ENCODE measurements at places on chromosomes 5 and 9. TPM values are rescaled to one million over a fixed set of nuclear protein-coding genes. Genes with fewer than 3 reads are reported as not detected.

DNA sequence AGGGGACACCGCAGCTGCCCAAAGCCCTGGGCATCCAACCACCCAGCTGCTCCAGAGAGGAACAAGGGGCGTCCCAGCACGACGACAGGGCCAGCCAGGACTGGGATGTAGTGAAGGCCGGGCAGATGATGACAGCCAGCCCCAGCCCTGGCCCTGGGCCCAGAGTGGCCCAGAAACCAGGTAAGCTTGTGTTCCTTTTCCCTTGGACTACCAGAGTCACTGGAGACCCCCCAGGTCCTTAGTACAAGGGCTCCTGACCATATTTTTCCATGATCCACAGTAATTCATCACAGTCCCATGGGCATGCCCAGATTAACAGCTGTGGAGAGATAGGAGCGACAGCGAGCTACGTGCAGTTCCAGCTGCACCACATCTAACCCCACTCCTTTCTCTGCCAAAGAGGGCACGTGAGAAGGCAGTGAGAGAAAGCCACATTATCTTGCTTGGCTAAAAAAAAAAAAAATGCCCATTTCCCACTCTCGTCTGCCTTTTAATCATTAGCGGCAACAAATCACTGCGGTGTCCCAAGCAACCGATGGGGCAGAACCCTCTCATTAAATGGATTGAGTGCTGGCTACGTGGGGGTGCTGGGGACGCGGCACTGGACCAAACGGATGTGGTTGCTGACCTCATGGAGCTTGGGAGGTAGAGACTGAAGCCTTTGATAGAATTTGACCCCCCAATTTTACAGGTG is 21.7 kb upstream of the SYNPO start:
- no peak for DNase-seq

WNK2 gene
- not detected for total RNA-seq

GRCh38 chr9:2047916-2048315 is 32.8 kb downstream of the SMARCA2 start:
- no peak for DNase-seq

GRCh38 chr5:125657936-125658335 is 765.3 kb upstream of the GRAMD2B start:
- DNase-seq: no peak

GRCh38 chr9:80843028-80843427 is 846.3 kb downstream of the TLE1 start:
- no peak for DNase-seq

ACOT12 gene
- not detected for total RNA-seq

N4BP3 gene
- total RNA-seq: 9.8 TPM

GRCh38 chr9:116673375-116673774 is 13.7 kb upstream of the TRIM32 start:
- DNase-seq: no peak

DNA sequence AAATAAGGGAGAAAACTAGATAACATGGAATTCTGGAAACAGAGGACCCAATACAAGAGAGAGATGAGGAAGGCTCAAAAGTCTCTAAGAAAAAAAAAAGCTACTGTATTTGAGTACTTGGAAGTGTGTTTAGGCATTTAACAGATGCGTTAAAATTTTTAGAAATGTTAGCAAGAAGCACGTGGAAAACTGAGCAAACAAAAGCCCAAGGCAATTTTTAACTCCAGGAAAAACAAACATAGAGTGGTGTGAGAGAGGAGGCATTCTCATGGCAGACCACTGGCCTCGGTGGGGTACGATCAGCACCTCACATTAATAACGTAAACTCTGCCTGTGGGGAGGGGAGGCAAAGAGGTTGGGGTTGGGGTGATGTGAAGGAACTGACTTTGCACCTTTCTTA is 321.4 kb downstream of the GADD45G start:
- no peak for DNase-seq

DNA sequence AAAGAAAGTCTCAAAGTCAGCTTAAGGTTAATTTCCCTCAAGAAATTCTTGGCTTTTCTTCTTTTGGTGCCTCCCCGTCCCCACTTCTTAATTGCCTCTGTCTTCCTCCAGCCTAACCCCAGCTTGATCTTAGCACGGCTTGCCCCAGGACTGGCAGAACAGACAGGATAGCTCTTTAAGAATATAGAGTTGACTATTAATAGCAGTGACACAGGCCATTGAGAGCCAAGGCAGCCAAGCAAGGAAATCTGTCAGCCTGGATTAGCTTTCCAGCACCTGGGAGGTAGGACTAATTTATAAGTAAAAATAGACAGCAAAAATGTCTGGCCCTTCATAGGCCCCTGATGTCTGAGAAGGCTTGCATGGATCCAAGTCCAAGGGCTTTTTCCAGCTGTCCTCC is 384.6 kb upstream of the SLC30A5 start:
- DNase-seq: no peak

GRCh38 chr5:7706256-7706655 is 144.7 kb downstream of the CFAP90 start:
- no peak for DNase-seq

PCDHGB3 gene
- 10.2 TPM for total RNA-seq

DNA sequence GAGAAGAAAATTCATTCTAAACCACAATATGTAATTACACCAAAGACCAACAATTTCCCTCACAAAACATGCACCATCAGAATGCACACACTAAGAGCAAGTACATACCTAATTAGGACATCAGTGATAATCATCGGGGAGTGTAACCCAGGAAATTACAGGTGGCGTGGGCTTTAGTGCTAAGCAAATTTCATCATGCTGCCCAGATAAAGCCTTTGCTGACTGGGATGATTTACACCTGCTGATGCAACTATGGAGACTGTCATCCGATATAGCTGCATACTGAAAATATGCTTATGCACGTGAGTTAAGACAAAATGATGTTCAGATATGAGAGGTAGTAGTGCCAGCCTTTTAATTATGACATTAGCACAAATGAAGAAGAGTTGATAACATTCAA is 123.2 kb downstream of the DCP2 start:
- DNase-seq: no peak

GRCh38 chr5:101643794-101644193 is 652.3 kb downstream of the SLCO4C1 start:
- no peak for DNase-seq

- no peak for DNase-seq
These were observed 132.8 kb downstream of the MACROH2A1 start for GRCh38 chr5:135266303-135266635.

GRCh38 chr5:126341906-126342630 is 81.1 kb upstream of the GRAMD2B start:
- DNase-seq: no peak

- DNase-seq: no peak
These were observed 80.2 kb downstream of the STX17 start for GRCh38 chr9:99986642-99987041.

DNA sequence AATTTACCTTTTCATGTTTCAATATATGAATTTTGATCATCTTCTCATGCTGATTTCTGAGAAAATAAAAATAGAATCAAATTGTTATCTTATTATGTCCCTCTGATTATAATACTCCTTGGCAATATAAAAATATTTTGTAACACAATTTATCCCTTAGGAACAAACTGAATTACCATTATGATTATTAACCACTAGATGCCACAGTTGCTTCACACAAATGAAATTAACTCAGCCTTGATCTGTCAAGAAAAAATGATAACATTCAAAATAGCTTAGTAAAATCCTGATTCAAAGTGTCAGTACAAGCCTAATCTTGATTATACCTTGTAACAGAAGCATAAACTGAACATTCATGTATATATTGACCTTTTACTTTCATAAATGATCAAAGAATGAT is 4.8 kb upstream of the CHSY3 start:
- no peak for DNase-seq

CTXN3 gene
- not detected for total RNA-seq

- DNase-seq: no peak
These were observed 87.6 kb downstream of the UGCG start for GRCh38 chr9:111984086-111984802.

- DNase-seq: no peak
These were observed 131.5 kb upstream of the OTULINL start for GRCh38 chr5:14450018-14450524.

- DNase-seq: peak; percentile 48
These were observed 46.6 kb downstream of the MVB12B start for GRCh38 chr9:126373241-126373640.

GRCh38 chr9:6121707-6122106 is 93.9 kb upstream of the IL33 start:
- no peak for DNase-seq

FAM163B gene
- not detected for total RNA-seq

GRCh38 chr5:1318659-1319251 is 23.9 kb upstream of the TERT start:
- DNase-seq: peak; percentile 33

DNA sequence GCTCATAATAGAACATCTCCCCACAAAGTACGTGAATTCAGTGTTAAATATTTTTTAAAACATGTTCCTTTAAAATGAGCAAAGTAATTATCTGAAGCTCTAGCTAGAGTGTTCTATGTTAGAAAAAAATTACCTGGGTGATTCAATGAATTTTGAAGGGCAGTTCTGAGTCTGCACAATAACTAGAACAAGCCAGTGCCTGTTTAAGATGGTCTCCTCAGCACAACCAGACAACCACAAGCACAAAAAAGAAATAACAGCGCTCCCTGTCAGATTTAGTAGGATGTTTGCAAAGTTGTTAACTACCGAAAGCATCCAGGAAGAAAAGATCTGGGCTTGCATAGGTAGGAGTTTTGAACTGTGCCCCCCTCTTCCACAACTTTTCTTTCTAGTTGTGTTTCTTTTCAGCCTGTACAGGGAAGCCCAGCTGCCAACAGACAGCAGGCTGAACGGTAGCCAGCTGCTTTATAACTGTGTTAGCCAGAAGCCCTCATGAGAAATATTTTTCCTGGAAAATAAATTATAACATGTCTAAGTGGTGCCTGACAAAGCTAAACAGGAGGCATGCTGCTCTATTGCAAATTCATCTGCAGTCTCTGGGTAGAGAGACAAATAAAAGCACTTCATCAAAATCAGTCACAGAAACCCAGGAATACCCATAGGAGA is 1026.9 kb downstream of the MAT2B start:
- DNase-seq: no peak

ELOVL7 gene
- 6.1 TPM for total RNA-seq

- DNase-seq: no peak
These were observed 557.4 kb upstream of the ZNF462 start for GRCh38 chr9:106305428-106306133.

SLC45A2 gene
- not detected for total RNA-seq

GRCh38 chr9:89803403-89803802 is 198.6 kb downstream of the GADD45G start:
- DNase-seq: no peak

GRCh38 chr9:4113711-4114110 is 186.2 kb downstream of the GLIS3 start:
- DNase-seq: no peak

DNA sequence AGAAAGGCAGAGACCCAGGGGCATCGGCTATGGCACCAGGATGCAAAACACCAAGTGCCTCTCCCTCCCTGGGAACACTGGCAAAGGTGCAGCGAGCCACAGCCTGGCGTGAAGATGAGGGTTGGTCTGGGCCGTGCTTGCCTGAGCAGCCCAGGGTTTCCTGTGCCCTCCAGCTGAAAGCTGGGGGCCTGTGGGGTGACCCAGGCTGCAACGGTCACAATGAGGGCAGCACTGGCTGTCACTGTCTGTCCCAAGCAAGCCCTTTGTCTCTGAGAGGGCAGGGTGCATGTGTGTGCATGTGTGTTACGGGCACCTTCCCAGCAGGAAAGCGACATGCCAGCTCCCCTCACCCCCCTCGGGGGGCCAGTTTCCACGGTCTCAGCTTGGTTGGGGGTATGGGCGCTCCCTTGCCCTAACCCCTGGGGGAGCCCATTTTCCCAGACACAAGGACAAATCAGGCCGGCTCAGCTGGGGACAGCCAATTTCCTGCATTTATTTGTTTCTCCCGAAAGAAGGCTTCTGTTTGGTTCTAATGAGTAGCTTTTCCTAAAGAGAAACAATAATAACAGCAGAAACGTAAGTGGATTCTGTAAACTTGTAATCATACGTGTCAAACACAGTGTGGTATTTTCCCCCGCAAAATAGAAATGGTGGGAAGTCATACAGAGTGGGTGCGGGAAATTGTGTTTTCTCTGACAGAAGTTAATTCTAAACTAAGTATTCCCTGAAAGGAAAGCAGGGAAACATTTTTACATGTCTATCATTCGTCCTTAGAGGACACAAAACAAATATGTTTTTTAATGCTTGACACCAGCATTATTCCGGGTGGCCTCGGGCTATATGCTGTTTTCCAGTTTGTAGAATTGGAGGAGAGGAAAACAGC is 21.3 kb downstream of the MRPL36 start:
- no peak for DNase-seq

DNA sequence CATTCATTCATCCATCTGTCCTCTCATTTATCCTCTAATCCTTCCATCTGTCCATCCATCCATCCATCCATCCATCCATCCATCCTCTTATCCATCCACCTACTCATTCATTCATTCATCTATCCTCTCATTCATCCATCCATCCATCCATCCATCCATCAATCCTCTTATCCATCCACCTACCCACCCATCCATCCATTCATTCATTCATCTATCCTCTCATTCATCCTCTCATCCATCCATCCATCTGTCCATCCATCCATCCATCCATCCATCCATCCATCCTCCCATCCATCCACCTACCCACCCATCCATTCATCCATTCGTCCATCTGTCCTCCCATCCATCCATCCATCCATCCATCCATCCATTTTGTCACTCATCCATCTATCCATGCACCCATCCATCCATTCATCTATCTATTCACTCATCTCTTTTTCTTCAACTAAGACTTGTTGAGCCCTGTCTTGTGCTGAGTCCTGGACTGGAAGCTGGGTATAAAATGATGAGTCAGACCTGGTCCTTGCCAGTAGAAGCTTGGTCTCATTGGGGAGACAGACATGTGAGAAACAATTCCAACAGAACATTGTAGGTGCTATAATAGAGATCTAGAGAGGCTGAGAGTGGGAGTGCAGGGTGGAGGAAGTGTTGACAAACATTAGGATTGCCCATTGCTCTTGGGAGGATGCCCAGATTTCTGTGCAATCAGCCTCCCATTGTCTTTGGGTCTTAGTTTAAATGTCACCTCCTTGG is 55.0 kb upstream of the IER5L start:
- no peak for DNase-seq

DNA sequence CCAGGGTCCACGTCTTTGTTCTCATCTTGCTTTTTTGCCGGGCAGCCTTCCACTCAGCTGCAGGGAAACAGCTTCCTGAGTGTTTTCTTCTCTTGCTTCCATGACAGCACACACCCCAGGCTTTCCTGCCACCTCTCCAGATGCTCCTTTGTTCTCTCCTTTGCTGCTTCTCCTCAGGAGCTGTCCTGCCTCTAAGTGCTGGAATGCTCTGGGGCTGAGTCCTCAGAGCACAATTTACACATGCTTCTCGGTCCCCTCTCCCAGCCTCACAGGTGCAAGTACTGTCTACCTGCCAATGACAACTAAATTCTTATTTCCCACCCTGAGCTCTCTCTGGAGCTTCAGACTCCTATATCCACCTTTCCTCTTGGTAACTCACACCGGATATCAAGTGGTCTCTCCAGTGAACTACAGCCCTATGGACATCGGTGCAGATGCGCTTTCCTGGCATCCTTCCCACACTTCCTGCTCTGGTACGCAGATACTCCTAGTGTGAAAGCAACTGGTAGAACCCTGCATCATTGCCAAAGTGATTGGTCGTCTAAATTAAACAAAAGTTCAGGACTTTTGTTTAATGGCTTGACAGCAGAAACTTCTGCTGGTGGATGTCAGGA is 13.4 kb upstream of the ACSL6 start:
- no peak for DNase-seq

NRARP gene
- total RNA-seq: 3.5 TPM

Data from breast epithelium (tissue), 4 donors.